ENCODE measurements at places on chromosomes 1 and 21. TPM values are rescaled to one million over a fixed set of nuclear protein-coding genes. Genes with fewer than 3 reads are reported as not detected.

CRB1 gene
- total RNA-seq = not detected

TGFB2 gene
- 31.5 TPM for total RNA-seq

GRCh38 chr1:201750934-201751333 is 78.0 kb upstream of the IPO9 start:
- H3K4me1 ChIP-seq = peaks cover 82% of the 10 kb centered on the region
- H3K4me3 ChIP-seq = no peak overlapping the region
- no peaks in the 10 kb centered on the region for H3K27me3 ChIP-seq
- H3K27ac ChIP-seq = peak overlapping the region; percentile 99

SMCP gene
- total RNA-seq = not detected

GRCh38 chr1:42551180-42551579 is 88.1 kb downstream of the CCDC30 start:
- H3K36me3 ChIP-seq = no peaks in the 10 kb centered on the region
- no peaks in the 10 kb centered on the region for H3K4me1 ChIP-seq
- DNase-seq = no peak

DNA sequence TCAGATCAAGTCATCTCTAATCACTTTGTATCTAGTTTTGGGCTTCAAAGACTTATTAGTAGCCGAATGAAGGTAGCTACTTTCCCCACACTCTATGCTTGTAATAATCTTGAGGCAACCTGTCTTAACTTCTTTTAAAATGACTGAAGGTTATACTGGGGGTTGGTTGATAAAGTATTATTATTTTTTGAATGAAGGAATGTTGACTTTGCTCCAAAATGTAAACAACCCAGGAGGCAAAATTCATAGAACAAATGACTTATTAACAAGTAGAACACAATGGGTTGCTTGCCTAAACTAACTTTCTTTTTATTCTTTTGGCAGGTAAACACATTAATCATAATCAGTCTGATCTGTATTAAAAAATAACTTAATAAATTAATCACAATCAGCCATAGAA is 440.0 kb downstream of the USP25 start:
- no peak overlapping the region for H3K4me3 ChIP-seq
- no peaks in the 10 kb centered on the region for H3K36me3 ChIP-seq
- no peaks in the 10 kb centered on the region for H3K27me3 ChIP-seq
- H3K27ac ChIP-seq = no peak overlapping the region
- no peaks in the 10 kb centered on the region for H3K4me1 ChIP-seq
- DNase-seq = no peak

DNA sequence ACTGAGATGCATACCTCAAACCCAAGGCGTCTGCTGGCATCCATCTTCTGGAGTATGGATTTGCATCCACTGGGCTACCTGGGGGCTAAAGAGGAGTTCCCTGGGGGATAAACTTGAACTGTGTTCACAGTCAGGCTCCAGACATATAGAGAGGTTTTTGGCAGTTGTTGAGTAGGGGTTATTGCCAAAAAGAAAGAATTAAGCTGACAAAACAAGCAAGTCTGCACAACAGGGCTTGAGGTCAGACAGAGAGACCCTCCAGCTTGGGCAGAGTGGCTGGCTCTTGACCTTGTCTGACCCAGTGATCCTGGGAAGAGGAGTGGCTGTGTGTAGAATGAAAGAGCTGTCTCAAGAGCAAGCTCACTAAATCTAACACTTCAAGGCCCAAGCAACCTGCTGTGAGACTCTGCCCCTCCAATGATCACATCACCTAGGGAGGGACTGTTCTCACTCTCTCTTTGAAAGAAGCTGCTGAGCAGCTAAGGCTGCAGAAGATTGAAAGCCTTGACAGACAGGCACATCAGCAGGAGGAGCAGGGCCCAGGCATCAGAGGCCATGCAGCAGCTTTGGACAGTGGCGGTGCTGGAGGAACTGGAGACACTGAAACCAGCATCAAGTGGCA is 61.5 kb downstream of the SYT2 start:
- H3K36me3 ChIP-seq = no peaks in the 10 kb centered on the region
- H3K27me3 ChIP-seq = peaks cover 26% of the 10 kb centered on the region
- no peak overlapping the region for H3K27ac ChIP-seq
- no peak for DNase-seq

FLG gene
- not detected for total RNA-seq

- no peaks in the 10 kb centered on the region for H3K27me3 ChIP-seq
- H3K4me3 ChIP-seq = no peak overlapping the region
- H3K36me3 ChIP-seq = no peaks in the 10 kb centered on the region
Measured at GRCh38 chr1:7811476-7811875, 27.4 kb downstream of the PER3 start.

AADACL4 gene
- total RNA-seq = not detected

- no peaks in the 10 kb centered on the region for H3K36me3 ChIP-seq
- DNase-seq = no peak
- H3K27me3 ChIP-seq = no peaks in the 10 kb centered on the region
- H3K4me1 ChIP-seq = no peaks in the 10 kb centered on the region
Measured at GRCh38 chr1:10973552-10973951, 38.9 kb upstream of the TARDBP start.

DNA sequence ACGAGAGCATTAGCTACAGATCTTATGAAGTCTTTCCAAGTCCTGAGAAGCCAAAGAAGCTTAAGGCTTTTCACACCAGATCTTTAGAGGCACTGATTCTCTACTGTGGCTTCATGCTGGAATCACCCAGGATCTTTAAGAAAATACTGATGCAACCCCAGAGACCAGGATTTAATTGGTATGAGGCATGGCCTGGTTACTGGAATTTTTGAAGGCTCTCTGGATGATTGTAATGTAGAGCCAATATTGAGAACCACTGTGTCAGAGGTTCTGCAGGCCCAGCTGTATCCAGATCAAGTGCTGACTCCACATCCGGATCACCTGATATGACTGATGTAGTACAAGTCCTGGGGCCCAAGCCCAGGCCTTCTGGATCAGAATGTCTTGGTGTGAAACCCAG is 105.7 kb downstream of the PLPPR5 start:
- no peak overlapping the region for H3K4me3 ChIP-seq
- no peak overlapping the region for H3K27ac ChIP-seq
- no peaks in the 10 kb centered on the region for H3K36me3 ChIP-seq
- no peaks in the 10 kb centered on the region for H3K27me3 ChIP-seq
- peaks cover 13% of the 10 kb centered on the region for H3K4me1 ChIP-seq

MYCL gene
- total RNA-seq = 2.1 TPM

SPRR2E gene
- total RNA-seq = not detected

CFAP74 gene
- total RNA-seq = not detected

- no peak overlapping the region for H3K4me3 ChIP-seq
- no peaks in the 10 kb centered on the region for H3K36me3 ChIP-seq
- DNase-seq = no peak
- H3K27me3 ChIP-seq = peaks cover 6% of the 10 kb centered on the region
- H3K4me1 ChIP-seq = peaks cover 3% of the 10 kb centered on the region
Measured at GRCh38 chr1:30853350-30853749, 55.2 kb downstream of the SDC3 start.

ZNF593OS gene
- not detected for total RNA-seq

DNA sequence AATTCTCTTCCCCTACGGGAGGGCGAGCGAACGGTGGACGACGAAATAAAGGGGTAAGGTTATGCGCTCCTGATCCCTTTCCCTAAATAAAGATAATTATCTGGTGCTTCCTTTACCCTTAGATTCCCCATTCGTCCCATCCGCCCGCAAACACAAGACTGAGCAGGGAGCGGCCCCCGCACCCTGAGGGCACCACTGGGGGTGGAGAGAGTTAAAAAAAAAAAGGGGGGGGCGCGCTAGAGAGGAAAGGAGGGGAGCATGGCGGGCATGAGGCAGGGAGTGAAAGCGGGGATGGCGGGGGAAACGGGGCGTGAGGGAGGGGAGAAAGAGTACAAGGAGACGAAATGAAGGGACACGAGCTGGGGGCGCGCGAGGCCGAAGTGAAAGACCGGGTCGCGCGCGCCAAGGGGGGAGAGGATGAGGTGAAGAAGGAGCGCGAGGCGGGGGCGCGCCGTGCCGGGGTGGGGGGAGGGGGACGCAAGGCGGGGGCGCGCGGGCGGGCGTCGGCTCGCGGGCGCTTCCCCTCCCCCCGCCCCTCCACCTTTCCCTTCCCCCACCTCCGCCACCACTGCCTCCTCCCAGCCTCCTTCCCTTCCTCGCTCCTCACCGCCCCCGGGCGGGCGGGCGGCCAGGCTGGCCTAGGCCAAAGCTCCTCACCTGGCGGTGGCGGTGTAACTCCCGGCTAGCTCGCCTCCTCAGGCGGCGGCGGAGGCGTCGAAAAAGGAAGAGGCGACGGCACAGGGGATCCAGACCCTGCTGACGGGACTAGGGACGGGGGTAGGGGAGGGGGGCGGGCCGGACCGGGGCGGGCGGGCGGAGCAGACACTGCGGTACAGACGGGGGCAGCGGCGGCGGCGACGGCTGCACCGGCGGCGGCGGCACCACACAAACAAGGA is 448 bp downstream of the GATAD2B start:
- peaks cover 22% of the 10 kb centered on the region for H3K4me1 ChIP-seq
- peak overlapping the region; percentile 85 for H3K4me3 ChIP-seq

DNA sequence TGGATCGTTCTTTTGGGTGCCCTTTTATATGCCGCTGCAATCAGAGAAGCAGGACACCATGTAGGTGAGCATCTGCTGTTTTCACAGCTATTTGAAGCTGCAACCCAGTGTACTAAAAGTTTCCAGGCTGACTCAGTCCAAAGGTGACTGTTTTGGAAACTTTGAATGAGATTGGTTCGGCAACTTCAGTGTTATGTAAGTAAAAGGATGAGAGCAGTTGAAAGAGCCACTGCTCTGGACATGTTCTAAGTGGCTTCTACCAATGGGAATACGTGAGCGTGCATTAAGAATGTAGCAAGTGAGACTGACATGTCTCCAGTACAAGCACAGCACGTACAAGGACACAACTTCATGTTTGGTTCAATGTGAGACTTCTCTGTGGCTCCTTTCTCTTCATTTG is 55.6 kb downstream of the DDR2 start:
- no peak overlapping the region for H3K27ac ChIP-seq
- H3K27me3 ChIP-seq = no peaks in the 10 kb centered on the region
- H3K4me3 ChIP-seq = no peak overlapping the region
- no peak for DNase-seq

SSBP3 gene
- 49.5 TPM for total RNA-seq

DIRAS3 gene
- 1.2 TPM for total RNA-seq

CRNN gene
- total RNA-seq = not detected

DNA sequence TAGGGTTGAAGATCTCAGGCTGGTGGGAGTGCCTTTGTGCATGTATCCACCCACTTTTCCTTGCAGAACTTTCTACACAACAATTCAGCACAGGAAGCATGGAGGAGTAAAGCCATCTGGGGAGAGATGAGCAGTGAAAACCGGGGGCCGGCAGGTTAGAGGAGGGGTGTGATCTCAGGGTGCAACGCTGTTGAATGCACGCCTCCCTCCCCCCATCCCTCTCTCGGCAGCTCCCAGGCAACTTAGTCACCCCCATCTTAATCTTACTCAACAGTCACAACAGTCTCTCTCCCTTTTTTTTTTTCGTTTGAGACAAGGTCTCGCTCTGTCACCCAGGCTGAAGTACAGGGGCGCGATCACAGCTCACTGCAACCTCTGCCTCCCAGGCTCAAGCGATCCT is 16.6 kb upstream of the ABCG1 start:
- DNase-seq = no peak
- no peaks in the 10 kb centered on the region for H3K36me3 ChIP-seq
- H3K4me1 ChIP-seq = peaks cover 18% of the 10 kb centered on the region
- H3K27ac ChIP-seq = no peak overlapping the region
- no peak overlapping the region for H3K4me3 ChIP-seq
- no peaks in the 10 kb centered on the region for H3K27me3 ChIP-seq

SLC45A1 gene
- 1.1 TPM for total RNA-seq

- H3K27me3 ChIP-seq = peaks cover 5% of the 10 kb centered on the region
- peaks cover 12% of the 10 kb centered on the region for H3K4me1 ChIP-seq
- no peak for DNase-seq
- H3K27ac ChIP-seq = no peak overlapping the region
- H3K36me3 ChIP-seq = no peaks in the 10 kb centered on the region
Measured at GRCh38 chr1:27527223-27527889, 37.4 kb upstream of the WASF2 start.

DNA sequence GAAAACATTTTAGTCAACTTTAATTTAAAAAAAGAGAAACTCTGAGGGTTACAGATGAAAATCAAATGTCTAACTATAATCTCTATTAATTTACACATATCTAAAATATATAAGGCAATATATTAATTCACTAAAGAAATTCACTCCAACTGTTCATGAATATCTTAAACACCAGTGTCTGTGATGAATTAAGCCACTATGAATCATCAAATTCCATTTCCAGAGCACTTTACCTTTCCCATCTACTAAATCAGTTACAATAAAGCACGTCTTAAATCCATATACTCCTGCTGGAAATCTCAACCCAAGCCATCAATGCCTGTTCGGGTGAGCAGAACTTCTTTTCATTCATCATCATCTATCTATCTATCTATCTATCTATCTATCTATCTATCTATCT is 4.3 kb downstream of the TAF5L start:
- no peaks in the 10 kb centered on the region for H3K36me3 ChIP-seq
- H3K27me3 ChIP-seq = no peaks in the 10 kb centered on the region
- peaks cover 8% of the 10 kb centered on the region for H3K4me1 ChIP-seq
- no peak overlapping the region for H3K27ac ChIP-seq
- no peak overlapping the region for H3K4me3 ChIP-seq

Data from endothelial cell of umbilical vein (primary cell).